ENCODE measurements at places on chromosomes 3 and 15.

- no peak for DNase-seq
These were observed 107.7 kb downstream of the ETFA start for GRCh38 chr15:76203346-76204108.

GRCh38 chr15:70636540-70637165, 126.7 kb downstream of the UACA start:
- peak; percentile 11 for DNase-seq

GRCh38 chr15:41940441-41940857, 31.9 kb downstream of the EHD4 start:
- no peak for DNase-seq

DNA sequence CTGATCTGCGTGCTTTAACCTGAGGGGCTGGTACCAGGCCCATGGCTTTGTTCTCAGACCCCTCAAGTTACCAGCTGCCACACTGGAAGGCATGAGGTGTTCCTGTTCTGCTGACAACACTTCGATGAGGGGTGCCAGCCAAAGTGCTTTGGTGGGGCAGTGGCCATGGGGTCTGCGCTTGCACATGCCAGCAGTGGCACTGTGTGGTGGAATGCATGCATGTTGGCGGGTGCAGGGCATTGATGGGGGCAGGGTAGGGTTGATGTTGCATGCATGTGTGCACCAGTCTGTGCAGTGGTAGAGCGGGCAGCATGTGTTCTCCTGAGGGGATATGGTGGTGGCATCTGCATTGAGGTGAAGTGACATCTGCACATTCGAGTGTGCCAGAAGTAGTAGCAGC, 497.0 kb downstream of the SQOR start:
- no peak for DNase-seq

- no peak for DNase-seq
These were observed 10.5 kb upstream of the GADL1 start for GRCh38 chr3:30904996-30905395.

GRCh38 chr3:170024581-170024980, 13.2 kb upstream of the GPR160 start:
- DNase-seq, result no peak

- DNase-seq, result no peak
These were observed 76.2 kb downstream of the PRICKLE2 start for GRCh38 chr3:64148955-64149653.

DNA sequence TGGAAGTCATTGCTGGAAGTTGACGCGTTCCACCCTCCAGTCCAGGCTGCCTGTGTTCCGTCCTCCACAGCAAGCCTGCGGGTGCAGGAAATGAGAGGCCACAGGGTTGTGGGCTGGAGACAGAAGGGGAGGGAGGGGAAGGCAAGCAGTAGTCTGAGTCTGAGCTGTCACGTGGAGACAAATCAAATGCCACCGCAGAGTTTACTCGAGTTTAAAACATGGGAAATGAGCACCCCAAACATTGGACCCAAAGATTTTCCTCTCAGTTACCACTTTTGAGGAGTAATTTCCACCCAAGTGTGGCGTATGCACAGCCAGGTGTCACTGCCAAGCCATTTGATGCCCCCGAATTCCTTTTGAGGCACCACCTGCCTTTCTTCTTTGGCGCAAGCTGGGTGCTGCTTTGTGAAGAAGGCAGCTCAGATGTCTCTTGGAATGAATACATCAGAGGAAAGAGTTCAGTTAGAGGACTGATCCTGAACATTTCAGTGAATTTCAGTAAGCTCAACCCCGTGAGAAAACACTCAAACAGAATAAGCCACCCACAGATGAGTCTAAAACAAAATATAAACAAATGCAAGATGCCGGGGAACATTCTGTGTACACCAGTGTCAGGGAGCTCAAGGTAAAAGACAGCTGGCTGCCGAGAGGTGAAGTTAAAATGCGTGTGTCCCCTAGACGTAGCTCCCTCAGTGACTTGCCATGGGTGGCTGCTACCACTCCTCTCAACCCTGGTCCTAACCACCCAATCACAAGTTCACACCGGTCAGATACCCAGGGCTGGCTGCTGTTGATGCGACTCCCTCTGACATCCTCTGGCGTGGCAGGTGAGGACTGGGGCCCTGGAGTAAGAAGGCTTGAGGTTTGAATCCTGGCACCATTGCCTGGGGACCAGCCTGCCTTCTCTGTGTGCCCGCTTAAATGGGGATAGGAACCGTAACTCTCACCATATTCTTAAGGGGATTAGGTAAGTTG, 203.8 kb downstream of the UACA start:
- DNase-seq, result peak; percentile 69

- DNase-seq, result no peak
These were observed 71.8 kb upstream of the FHIT start for GRCh38 chr3:61323094-61323493.

- no peak for DNase-seq
These were observed 130.1 kb upstream of the SOX2 start for GRCh38 chr3:181581656-181582055.

DNA sequence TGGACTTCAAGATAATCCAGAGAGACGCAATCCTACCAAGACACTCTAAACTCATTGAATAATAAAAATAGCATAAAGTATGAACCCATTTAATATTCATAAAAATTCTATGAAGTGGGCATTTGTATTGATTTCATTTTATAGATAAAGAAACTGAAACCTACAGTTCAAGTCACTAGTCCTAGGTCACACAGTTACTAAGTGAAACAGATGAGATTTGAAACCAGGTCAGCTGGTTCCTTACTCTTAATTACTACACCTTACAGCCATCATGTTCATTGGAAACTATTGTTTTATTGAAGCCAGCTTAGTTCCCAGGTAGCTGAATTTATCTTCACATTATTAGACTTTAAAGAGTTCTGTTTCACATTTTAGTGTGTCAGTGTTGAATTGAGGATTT, 158.7 kb downstream of the EPHA3 start:
- no peak for DNase-seq

DNA sequence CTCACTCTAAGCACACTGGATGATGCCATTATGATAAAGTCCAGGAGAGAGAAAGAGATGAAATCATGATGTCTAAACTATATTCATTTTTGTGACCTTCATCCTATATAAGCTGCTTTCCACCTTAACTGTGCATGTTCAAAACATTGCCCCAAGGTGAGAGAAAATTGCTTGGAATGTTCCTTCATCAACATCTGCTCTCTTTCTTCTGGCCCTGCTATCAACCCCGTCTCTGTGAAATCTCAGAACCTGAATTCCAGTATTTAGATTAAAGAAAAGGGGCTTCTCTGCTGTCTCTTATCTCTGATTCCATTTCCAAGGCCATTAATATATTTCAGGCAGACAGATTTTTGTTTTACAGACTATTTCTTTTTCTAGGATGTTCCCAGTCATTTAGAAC, 47.3 kb upstream of the PHLDB2 start:
- no peak for DNase-seq

GRCh38 chr3:48739955-48740823, 23.2 kb upstream of the IP6K2 start:
- peak; percentile 77 for DNase-seq

- DNase-seq, result no peak
These were observed 71.4 kb downstream of the KLF13 start for GRCh38 chr15:31397851-31398661.

DNA sequence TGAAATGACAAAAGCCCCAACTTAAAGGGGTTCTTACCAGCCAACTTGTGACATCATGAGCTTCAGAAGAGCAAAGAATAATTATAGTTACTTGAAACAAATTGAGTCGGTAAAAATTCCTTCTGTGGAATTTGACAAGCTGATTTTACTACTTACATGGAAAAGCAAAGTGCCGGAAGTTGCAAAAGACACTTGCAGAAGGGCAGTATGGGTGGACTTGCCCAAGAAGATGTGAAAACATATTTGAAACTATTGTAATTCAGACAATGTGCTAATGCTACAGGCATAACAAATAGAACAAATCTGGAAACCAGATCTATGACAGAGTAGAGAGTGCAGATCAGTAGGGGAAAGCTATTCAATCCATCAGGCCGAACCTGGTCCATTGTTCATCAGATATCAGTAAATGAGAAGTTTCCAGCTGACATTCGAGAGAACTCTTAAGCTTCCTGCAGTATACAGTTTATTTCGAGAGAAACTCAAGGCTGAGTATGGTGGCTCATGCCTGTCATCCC, 2.5 kb upstream of the KIF7 start:
- DNase-seq, result no peak

DNA sequence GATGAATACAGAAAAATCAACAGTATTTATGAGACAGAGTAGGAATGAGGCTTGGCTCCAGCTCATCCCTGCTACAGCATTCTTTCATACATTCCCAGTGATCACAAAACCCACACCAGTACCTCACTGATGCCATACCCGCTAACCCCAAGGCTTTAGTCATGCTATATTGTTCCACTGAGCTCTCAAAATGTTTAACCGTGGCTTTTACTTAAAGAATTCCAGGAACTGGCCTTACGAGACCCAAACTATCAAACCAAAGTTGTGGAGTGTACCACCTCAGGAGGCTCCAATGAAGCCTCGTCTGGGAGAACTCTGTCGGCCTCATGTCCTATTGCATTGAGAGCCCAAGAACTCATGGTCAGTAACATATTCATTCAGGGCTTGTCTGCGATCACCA, 278.9 kb downstream of the ULK4 start:
- DNase-seq, result no peak

DNA sequence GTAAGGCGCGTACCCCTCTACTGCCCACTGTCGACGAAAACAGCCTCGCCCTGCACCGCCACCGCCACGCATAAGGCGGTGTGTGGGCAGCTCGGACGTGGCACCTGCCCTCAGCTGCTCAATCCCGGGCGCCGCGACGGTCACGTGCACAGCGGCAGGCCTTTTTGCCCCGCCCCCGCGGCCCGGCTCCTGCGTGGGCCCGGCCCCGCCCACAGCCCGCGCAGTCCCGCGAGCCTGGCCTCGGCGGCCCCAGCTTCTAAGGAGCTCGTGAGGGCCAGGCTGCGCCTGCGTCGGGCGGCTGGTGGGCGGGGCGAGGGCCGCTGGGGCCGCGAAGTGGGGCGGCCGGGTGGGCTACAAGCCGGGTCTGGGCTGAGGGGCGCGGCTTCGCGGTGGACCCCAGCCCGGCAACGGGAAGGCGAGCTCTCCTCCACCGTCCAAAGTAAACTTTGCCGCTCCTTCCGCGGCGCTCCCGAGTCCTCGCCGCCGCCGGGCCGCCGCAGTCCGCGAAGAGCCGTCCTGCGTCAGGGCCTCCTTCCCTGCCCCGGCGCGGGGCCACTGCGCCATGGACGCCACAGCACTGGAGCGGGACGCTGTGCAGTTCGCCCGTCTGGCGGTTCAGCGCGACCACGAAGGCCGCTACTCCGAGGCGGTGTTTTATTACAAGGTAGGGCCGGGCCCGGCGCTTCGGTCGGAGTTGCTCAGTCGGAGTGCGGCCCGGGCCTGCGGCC, at the start of gene CAPN7:
Gene CAPN7, plus strand, starts transcription at position 313 of the 728 bp plus-strand sequence. Its CDS starts 250 bp downstream, at position 563.
- peak; percentile 96 for DNase-seq

DNA sequence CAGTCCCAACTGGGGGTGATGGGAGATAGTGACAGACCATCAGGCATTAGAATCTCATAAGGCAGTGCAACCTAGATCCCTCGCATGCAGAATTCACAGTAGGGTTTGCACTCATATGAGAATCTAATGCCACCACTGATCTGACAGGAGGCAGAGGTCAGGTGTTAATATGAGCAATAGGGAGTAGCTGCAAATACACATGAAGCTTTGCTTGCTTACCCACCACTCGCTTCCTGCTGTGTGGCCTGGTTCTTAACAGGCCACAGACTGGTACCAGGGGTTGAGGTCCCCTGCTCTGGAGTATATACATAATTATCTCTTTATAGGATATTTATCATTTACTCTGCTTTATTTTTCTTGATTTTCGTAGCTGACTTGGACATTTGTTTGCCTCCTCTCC, 36.0 kb upstream of the ZMAT3 start:
- no peak for DNase-seq

- no peak for DNase-seq
These were observed 1274.4 kb downstream of the ROBO2 start for GRCh38 chr3:78314327-78314726.

DNA sequence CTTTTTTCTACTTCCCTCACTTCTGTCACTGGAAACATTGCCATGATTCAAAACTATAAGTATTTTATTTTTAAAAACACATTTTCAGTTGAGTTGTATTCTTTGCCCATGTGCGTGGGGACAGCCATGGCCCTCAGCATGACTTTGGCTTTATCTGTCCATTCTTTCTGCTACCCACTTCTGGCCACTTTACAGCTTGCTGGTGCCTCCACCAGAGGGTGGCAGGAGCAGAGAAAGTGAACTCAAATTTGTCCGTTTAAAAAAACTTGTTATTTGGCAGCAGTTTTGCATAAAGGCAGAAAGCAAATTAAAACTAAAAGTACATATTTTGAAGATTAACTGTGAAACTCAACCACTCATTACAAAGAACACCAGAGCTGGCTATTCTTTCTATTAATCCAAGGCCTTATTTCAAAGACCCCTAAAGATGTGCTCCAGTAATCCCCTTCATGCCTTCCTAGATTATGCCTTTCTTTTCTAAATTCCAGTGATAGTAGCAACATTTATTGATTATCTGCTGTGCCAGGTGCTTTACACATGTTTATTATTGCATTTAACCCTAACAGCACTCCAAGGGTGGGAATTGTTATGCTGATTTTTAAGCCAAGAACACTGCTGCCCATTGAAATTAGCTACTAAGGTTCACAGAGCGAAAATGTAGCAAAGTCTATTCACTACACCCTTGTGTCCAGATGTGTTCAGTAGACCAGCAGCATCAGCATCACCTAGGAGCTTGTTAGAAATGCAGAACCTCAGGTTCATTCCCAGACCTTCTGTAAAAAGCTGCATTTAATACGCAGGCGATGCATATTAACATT, 134.8 kb downstream of the THRB start:
- DNase-seq, result peak; percentile 11

DNA sequence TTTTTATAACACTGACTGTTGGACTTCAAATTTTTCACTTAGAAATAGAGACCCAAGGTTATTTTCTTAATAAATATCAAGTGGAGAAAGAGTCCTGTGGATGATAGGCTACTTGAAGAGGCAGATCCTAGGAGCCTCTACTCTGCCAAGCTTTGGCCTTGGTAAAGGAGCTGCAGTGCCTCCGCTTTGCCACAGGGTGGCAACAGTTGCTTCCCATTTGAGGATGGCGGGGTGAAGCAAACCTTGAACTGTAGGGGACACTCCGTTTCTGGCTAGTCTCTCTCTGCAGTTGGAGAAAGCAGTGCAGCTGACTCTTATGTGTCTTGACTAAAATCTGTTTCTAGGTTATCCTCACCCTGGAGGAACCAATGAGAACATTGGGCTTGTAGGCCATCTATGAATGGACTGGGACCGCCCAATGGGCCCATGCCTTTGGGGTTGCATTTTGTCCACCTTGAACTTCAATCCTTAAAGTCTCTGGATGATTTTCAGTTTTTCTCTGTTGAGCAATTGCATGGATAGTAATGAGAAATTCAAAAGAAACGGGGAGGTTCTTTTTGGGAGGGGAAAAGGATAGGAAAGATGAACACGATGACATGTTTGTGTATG, 9.8 kb downstream of the SCG5 start:
- DNase-seq, result peak; percentile 76
